ENCODE measurements at places on chromosomes 7 and 10.

GRCh38 chr7:27202018-27202861, 2.3 kb upstream of the HOXA13 start:
- DNase-seq, result no peak

GRCh38 chr10:88661018-88661417, 3.2 kb upstream of the LIPF start:
- no peak for DNase-seq

DNA sequence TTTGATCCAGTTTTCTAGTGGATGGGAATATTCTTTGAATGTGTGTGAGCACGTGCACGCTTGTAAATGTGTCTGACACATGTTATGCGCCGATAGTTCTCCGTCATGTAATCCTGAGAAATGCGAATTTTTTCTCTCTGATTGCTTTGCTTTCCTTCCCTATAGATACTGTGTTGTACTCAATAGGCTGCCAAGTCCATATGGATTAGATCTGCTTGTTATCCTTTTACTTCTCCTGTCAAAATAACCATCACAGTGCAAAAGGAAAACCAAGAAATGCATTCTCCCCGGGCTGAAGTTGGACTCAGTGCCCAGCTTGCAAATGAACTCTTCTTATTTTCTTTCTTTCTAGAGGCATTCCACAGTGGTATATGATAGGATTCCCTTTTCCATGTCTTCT, 131.9 kb downstream of the KIAA1217 start:
- DNase-seq, result no peak

DNA sequence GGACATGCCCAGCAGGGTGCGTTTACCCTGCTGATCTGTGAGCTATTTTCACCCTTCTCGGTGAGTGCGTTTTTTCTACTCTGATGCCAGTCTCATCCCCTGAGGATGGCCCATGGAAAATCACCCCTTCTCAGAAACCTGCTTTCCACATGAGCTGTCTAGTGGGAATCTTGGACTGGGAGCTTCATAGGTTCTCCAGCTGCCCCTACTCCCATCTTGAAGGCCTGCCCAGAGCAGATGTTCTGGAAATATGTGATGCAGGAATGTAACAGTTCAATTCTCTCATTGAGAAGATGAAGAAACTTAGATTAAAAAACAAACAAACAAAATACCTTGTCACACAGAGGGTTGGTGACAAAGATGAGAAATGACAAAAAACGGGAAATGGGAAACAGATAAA, 146.9 kb upstream of the RAB11FIP2 start:
- DNase-seq, result no peak

DNA sequence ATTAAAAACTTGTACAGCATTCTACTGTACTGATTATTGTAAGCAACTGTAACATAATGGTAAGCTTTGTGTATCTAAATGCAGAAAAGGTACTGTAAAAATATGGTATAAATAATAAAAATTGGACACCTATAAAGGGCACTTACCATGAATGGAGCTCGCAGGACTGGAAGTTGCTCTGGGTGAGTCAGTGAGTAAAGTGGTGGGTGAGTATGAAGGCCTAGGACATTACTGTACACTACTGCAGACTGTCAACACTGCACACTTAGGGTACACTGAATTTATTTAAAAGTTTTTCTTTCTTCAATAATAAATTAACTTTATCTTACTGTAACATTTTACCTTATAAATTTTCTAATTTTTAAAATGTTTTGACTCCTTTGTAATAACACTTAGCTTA, 118.6 kb upstream of the ASAH2 start:
- no peak for DNase-seq

GRCh38 chr10:93992400-93993030, 1.2 kb upstream of the PLCE1 start:
- no peak for DNase-seq

GRCh38 chr7:135886345-135887132, 90.6 kb downstream of the MTPN start:
- DNase-seq, result no peak

DNA sequence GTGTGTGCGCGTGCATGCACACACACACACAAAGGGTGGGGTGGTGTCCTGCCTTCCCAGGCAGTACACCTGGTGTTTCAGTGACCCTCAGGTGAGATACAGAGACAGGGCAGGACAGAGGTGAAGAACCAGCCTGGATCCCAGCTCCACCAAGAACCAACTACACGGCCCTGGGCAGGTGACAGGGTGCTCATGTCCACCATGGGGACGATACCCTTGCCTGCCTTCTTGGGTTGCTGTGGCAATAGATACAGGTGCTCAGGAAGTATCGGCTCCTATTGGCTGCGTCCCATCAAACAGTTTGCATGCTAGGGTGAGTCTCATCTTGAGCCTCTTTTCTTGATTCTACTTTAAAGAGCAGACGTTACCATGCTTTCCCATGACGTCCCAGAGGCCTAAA, 33.7 kb upstream of the CXCL12 start:
- no peak for DNase-seq

DNA sequence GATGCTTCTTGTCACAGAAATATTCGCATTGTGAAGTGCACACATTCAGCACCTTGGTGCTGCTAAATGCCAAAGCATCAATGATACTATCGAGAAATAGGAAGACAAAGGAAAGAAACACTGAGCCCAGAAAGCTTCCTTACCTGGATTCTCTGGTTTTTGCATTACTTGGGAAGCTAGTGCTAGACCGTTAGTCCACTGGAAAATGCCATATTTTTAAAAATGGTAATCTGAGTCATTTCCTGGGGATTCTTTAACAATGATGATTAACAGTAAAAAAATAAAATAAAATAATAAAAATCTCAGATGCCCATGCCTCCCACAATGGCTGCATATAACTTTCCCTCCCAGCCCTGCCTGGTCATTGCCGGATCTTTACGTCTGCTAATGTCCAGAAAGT, 420.1 kb upstream of the MGMT start:
- no peak for DNase-seq

DNA sequence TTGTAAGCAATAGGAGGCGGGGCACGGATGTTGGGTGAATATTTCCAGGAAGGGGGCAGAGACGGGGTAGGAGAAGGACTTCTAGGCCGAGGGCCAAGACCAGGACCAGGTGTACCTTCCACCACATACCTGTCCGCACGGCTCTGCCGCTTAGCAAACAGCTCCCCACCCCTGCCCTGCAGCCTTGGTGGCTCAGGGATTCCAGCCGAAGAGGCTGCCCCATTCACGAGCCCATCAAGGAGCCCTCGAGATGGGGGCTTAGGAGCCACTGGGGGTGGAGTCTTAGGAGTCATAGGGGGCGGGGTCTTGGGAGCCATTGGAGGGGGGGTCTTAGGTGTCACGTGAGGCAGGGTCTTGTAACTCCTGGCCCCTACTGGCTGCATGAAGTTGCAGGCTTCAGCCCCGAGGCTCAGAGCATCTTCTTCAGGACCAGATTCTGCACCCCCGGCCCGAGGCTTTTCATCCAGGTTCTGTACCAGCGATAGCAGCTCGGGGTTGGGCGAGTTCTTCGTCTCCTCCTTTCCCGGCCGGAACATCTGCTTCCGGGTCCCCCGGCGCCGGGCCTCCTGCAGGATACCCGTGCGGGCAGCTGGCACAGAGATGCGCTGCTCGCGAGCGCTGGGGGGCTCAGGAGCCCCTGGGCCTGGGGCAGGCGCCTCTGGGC, 6.1 kb upstream of the MYOZ1 start:
- DNase-seq, result no peak

DNA sequence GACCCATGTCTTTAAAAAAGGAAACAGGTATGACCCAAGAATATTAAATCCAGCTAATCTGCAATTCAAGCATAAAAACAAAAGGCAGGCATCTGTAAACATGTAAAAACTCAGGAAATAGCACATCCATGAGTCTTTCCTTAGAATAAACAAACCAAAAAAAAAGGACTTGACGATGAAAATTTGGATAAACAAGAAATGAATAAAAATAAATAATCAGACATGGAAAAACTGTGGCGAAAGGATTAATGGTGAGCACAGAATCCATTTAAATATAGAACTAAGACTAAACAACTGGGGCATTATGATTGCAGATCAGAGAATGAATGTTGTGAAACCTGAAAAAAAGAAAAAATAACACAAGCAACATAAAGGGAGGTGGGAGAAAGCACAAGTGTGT, 170.1 kb downstream of the DOCK4 start:
- DNase-seq, result no peak

GRCh38 chr10:15759265-15759664, 39.5 kb upstream of the ITGA8 start:
- DNase-seq, result no peak

DNA sequence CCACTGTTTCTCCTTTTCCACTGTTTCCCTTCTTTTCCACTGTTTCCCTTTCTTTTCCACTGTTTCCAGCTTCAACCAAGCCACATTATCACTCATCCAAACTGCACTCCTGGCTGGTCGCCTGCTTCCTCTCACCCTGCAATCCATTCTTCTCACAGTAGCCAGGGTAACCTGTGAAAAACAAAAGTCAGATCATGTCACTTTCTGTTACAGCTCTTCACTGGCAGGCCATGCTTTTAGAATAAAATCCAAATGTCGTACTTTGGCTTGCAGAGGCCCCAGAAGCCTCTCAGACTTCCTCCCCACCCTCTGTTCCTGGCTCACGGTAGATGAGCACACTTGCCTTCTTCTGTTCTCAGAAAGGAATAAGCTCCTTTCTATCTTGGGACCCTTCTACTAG, 33.9 kb downstream of the STARD3NL start:
- DNase-seq, result no peak

- DNase-seq, result no peak
These were observed 172.1 kb downstream of the DIP2C start for GRCh38 chr10:517241-517830.

DNA sequence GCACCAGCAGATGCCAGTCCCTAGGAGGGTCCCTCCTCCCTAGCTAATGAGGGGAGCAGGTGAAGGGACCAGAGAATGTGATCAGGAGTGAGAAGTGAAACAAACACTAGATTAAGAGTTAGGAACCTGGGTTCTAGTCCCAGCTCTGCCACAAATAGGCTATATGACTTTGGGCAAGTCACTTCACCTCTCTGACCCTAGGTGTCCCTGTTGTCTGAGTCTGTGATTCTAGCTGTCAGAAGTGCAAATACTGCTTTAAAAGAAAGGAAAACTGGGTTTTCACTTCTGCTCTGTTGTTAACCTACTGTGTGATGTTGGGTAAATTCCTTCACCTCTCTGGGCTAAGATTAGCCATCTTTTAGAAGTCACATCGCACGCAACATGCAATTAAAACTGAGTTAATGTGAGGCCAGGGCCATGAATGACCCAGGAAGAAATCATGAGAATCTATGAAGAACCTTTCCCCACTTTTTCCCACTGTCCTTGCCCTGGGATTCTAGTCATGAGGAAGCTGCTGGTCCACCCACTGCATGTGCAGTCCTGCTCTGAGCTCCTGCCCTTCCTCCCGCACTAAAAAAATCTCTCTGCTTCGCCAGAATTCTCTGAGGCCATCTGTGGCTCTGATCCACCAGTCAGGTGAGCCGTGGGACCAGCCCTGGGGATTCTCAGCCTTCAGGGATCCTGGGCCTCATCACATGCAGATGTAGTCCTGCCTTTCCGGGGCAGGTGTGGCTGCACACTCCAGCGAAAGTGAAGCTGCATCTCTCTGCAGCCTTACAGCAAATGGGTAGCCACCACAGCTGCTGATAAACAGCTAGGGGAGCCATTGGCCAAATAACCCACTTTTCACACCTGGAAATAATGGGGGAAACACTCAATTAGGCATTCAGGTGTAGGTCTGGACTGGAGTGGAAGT, 181.7 kb downstream of the PLXNA4 start:
- DNase-seq, result no peak

DNA sequence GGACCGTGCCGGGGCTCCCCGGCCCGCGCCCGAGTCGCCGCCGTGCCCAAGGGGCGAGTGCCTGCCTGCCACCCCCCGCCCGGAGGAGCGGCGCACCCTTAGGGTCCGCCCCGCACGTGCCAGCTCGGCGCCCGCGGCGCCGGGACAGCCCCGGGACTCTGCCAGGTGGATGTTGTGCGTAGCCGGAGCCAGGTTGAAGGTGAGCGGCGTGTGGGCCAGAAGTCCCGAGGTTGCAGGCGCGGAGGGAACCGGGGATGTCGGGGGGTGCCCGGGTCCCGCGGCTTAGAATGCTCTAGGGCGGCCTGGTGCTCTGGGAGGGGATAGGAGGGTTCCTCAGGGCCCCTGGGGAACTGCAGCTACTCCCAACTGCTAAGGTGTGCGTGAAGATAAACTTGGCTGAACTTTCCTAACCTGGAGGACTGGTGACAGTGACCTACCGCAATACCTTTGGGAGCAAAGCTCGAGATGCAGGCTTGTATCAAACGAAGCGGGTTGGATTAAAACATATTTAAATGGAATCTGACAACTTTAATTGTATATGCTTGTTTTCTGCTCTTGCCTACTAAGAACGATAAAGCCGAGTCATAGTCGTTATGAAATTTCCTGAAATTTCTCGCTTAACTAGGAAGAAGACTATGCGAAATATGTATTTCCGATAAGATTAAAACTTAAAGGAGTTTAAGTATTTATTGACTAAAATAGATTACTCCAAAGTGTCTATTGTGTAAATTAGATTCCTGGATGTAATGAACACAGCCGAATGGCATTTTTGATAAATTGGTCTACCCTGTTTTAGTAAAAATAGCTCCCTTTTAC, at the start of gene CUX1:
Gene CUX1, plus strand, starts transcription at position 156 of the 816 bp plus-strand sequence. Its CDS starts 14 bp downstream, at position 170.
- peak; percentile 58 for DNase-seq

- no peak for DNase-seq
These were observed 257.7 kb upstream of the GLI3 start for GRCh38 chr7:42494736-42495135.

GRCh38 chr7:22252936-22253536, 103.9 kb downstream of the RAPGEF5 start:
- no peak for DNase-seq

Data from 8988T (cell line).